ENCODE measurements at places on chromosomes 5 and 9. TPM values are rescaled to one million over a fixed set of nuclear protein-coding genes. Genes with fewer than 3 reads are reported as not detected.

The MSANTD3 gene
- 92.7 TPM for total RNA-seq

The BAAT gene
- total RNA-seq, result 0.07 TPM

The CDC42SE2 gene
- total RNA-seq, result 10.5 TPM

The HK3 gene
- not detected for total RNA-seq

The PCDHGA7 gene
- total RNA-seq, result 0.51 TPM
